ENCODE measurements at places on chromosomes 12 and 14. TPM values are rescaled to one million over a fixed set of nuclear protein-coding genes. Genes with fewer than 3 reads are reported as not detected.

Gene PPP4R4
- total RNA-seq, result 5.5 TPM

Gene NPFF
- total RNA-seq, result not detected

Gene RNF212B
- total RNA-seq, result not detected

Gene RFX4
- total RNA-seq, result not detected

Gene NTF3
- total RNA-seq, result not detected

Gene SMIM41
- not detected for total RNA-seq

Gene TAS2R42
- total RNA-seq, result not detected

Gene RHEBL1
- total RNA-seq, result 2.8 TPM

Gene TSHR
- not detected for total RNA-seq

Gene GYS2
- total RNA-seq, result not detected

Gene DYRK4
- total RNA-seq, result 27.1 TPM

Gene NTS
- not detected for total RNA-seq

Gene ESRRB
- total RNA-seq, result 1.9 TPM

Gene LAG3
- 3.3 TPM for total RNA-seq

Gene FUT8
- 42.3 TPM for total RNA-seq

Gene B3GNT4
- total RNA-seq, result 7.1 TPM

Gene GPRC5D
- total RNA-seq, result not detected

Gene KRT73
- not detected for total RNA-seq

Gene AQP5
- not detected for total RNA-seq

Gene RPL10L
- not detected for total RNA-seq

Gene OVCH1
- not detected for total RNA-seq

Gene SERPINA10
- total RNA-seq, result not detected

Gene ANG
- total RNA-seq, result 5.8 TPM

Gene SMCO3
- not detected for total RNA-seq

Gene SCNN1A
- 118 TPM for total RNA-seq

Gene TAS2R19
- 1.6 TPM for total RNA-seq

Gene LRP1
- total RNA-seq, result 12.0 TPM

Gene DEGS2
- 1.8 TPM for total RNA-seq

Gene DEPDC4
- 3.4 TPM for total RNA-seq

Gene JAG2
- total RNA-seq, result 85.9 TPM

Gene OTX2
- not detected for total RNA-seq

Gene ACSS3
- total RNA-seq, result 0.30 TPM

Gene MANSC4
- total RNA-seq, result not detected

Gene TSPAN11
- total RNA-seq, result not detected

Gene TEX22
- 3.8 TPM for total RNA-seq

Gene EMP1
- total RNA-seq, result 110 TPM

Gene FITM1
- 0.81 TPM for total RNA-seq

Gene EDDM3A
- total RNA-seq, result not detected

Gene ARL1
- total RNA-seq, result 76.0 TPM

Gene LTBP2
- 1.5 TPM for total RNA-seq

Gene RAN
- total RNA-seq, result 1,420 TPM

Gene RTL1
- total RNA-seq, result not detected

Gene DAO
- not detected for total RNA-seq

Gene SLC6A13
- total RNA-seq, result 0.39 TPM

Gene AKAP6
- 1.9 TPM for total RNA-seq

Gene SYNE3
- total RNA-seq, result 3.6 TPM

Gene FAM90A1
- 0.64 TPM for total RNA-seq

Gene CLEC1B
- not detected for total RNA-seq

Gene FGD4
- total RNA-seq, result 7.7 TPM

Gene SELPLG
- total RNA-seq, result 1.2 TPM

Gene PLEK2
- total RNA-seq, result 67.6 TPM

Gene KRT8
- total RNA-seq, result 1,655 TPM

Gene SYNDIG1L
- not detected for total RNA-seq

Gene GALNT9
- total RNA-seq, result 2.6 TPM
